ENCODE measurements at places on chromosomes 13 and 19.

- DNase-seq: peak; percentile 65
Measured at GRCh38 chr13:52862358-52863206, 14.1 kb upstream of the PCDH8 start.

- DNase-seq: peak; percentile 12
Measured at GRCh38 chr19:35757231-35757748, 461 bp upstream of the HSPB6 start.

DNA sequence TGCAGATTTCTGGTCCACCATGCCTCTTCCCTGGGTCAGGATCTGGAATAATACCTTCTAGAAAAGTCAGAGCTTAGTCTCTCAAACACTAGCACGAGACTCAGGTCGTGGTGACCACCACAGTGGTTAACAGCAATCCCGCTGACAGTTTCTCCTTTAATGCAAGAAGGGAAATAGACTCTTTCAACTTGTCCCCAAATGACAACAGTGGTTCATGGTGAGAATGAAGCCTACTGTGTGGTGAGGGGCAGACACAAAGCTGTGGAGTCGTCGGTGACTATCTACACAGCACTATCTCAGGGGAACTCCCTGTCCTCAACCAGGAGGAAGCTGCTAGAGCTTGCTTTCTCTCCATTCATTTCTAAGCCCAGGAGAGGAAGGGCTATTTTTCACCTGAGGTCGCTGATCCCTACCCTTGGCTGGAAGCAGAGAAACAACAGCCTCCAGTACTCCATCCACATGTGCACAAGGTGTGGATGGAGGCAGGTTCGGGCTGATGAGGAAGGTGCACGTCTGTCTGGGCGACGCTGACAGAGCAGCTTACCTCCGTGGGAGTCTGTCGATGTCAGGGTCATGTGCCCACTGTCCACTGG is 72.4 kb downstream of the STK24 start:
- no peak for DNase-seq

- DNase-seq: no peak
Measured at GRCh38 chr13:75327135-75327510, 154.8 kb downstream of the TBC1D4 start.

- peak; percentile 99 for DNase-seq
Measured at GRCh38 chr19:39430675-39431593, 4.8 kb downstream of the RPS16 start.

DNA sequence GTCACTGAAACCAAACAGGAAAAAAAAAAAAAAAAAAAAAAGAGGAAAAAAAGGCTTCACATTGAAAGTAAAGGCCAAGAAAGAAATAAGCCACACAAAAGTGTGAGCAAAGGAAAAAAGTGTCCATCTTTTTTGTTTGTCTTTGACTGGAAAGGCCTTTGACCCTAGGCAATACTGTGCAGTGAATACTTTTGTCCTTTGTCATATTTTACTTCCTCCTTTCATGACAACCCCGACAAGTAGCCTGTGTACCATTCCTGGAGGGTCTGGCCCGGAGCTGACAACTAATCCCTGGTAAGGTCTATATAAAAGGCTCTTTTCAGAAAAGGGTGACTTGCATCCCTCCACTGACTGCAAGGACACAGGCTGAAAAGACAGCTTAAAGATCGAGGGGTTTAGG is 12.9 kb upstream of the MICU2 start:
- DNase-seq: peak; percentile 4

Measured in SK-MEL-5 (cell line).